RPMI7951 (cell line): ENCODE measurements at places on chromosomes 6 and 20.
A peak's percentile ranks its signal among the peaks of the same experiment; 100 is the strongest.

GRCh38 chr20:38842558-38842981, 37.1 kb downstream of the PPP1R16B start:
- DNase-seq = no peak

DNA sequence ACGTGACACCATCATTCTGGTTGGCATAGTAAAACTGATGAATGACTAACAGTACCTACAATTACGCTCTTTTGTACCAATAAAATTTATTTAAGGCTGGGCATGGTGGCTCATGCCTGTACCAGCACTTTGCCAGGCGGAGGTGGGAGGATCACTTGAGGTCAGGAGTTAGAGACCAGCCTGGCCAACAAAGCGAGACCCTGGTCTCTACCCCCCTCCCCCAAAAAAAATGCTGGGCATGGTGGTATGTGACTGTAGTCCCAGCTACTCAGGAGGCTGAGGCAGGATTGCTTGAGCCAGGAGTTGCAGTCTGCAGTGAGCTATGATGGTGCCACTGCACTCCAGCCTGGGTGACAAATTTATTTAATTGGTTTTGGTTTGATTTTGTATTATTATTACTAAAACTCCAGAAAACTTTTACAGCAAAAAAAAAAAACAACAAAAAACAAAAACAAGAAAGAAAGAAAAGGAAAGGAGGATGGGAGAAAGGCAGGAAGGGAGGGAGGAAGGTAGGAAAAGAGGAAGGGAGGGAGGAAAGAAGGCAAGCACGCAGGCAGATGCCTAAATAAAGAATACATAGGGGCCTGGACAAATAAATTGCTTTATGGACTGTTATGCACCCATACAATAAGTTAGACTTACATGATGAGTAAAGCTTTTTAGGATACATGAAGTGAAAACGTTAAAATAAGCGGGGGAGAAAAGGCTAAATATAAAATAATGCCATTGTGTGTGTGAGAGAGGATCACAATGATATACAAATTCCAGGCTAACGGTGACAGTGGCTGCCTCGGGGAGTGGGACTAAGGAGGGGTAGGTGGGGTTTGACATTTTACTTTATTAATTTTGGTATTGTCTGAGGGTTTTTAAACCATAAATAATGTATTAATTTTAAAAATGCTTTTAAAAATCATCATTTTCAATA, 682 bp upstream of the ZSCAN9 start:
- DNase-seq = no peak

DNA sequence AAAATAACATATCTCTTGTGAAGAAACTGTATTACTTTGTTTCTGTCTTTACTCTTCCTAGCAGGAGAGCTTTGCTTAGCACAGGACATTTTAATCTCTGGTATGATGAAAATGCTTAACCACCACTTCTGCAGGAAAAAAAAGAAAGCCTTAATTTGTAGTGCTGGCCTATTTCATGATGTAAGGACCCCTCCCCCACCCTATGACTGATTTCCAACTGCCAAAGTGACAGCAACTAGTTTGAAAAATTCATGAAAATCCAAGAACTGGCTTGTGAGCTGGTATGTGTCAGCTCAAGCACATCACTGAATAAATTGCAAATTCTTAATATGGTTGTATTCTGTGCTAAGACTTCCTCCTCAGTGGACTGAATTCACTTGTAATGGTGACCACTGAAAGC, 125.3 kb downstream of the REV3L start:
- DNase-seq = no peak

GRCh38 chr6:53987522-53987888, 123.7 kb upstream of the MLIP start:
- DNase-seq = no peak

DNA sequence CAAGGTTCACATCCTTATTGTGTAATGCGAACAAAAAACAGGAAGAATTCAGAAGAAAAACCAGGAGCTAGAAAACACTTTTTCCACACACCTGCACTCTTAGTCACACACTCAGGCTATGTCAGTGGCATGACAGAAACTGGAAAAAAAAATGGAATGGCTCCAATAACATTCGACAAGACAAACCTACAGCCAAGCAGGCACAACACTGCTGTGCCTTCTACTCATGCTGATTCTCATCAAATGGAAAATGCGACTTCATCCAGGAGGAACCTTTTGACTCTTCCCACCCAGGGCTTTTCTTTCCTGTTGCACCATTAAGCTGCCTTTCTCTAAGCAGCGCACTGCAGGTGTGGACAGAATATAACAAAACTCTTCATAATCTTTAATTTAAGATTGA, 163.2 kb upstream of the BTBD3 start:
- no peak for DNase-seq

GRCh38 chr6:33880766-33881165, 77.0 kb upstream of the MLN start:
- no peak for DNase-seq

DNA sequence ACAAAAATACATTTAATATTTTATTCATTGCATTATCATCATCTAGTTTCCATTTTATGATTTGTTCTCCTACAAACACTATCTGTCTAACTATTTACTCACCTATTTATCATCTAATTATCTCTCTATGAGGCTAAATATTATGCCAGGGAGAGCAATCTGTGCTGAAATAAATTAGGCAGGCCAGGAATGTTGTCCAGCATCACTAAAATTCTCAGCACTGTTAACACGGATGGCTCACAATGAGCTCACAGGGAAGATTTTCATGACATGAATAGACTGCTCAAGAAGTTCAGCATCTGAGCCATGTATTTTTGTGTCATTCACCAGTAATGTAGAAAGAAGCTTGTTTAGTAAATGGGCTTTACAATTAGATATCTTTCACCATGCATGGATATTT, 1277.2 kb downstream of the GRIK2 start:
- DNase-seq = no peak

DNA sequence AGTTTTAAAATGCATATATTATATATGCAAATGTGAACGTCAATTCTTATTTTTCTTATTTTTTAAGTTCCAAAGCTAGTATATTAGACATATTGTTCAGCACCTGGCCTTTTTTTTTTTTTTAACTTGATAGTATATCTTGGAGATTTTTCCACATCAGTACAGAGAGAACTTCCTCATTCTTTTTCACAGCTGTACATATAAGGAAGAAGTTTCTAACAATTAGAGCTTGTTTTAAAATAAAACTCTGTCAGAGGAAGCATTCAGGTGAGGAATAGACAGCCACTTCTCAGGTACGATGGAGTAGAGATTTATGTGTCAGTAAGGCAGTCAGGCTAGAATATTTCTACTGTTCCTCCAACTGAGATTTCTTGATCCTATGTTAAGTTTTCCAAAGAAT, 233.1 kb upstream of the SUPT3H start:
- no peak for DNase-seq

DNA sequence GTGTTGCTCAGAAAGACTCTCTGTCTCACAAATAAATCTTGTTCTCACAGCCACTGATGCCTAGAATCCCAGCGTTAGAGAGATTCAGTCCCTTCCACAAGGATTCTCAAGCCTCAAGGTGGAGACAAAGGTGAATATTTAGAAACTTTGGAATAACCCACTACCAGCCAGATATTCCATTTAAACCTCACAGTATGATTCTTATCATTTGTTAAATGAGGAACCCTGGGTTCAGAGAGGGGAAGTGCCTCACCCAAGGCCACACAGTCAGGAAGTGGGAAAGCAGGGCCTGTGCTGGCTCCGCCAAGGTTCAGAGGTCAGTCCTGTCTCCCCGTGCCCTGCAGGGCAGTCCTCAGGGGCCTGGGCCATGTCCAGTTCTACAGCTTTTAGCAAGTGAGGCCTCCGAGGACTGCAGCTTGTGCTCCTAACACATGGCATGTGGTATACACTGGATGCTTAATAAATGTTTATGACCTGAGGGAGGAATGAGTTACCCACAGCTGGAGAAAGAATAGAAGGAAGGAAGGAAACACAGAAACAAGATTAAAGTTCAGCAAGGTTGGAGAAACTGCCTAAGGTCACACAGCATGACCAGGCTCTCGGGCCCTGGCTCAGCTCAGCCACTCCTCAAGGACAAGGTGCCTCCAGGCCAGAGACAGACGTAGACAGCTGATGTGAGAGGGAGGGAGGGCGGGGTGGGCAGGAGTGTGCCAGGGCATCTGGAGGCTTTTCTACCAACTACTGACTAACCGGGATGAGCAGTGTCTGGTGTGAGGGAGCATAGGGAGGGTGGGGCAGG, 3.9 kb upstream of the TGM2 start:
- DNase-seq = peak; percentile 89

DNA sequence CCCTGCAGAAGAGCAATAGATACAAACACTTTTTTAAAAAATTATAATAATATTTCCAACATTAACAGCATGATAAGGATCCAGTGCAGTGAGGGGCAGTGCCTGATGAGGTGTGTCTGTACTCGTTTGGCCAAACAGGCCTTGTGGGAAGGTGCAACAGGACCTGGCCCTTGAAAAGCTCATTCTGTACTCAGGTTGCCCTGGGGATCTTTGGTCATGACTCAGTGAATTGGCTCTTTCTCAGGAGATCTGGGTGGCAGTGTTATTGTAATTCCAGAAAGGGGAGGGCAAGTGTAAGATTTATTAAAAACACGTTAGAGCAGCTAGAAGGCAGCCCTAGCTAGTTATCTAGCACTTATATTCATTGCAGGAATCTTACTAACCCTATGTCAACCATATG, 2.9 kb upstream of the SPINT3 start:
- peak; percentile 35 for DNase-seq

DNA sequence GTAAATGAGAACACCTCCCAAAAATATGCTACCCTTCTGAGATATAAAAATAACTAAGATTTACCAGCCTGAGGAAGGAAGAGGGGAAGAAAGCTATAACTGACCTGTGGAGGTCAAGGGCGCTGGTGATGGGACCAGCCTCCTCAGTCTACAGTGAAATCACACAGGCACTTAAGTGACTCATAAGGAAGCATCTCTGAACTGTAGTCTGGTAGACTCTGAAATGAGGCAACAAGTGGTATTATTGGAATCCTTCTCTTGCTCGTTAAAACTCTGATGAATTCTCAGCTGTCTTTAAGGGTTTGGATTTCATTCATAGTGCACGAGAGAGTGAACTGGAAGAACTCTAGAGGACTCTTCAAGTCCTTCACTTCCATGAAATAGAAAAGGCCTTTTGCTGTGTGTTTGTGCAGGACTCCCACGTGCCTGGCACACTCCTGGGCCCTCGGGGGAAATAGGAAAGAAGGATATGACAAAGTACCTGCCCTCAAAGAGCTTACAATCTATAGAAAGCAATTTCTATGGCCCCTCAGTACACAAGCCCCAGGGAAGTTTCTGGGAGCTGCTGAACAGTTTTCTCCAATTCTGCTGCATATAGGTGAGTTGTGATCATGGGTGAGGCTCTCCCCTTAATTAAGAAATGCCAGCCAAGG, 231.8 kb upstream of the RREB1 start:
- DNase-seq = peak; percentile 45

- peak; percentile 16 for DNase-seq
These were observed 54.1 kb downstream of the BPIFB1 start for GRCh38 chr20:33337119-33337518.

GRCh38 chr20:34165018-34165619, 53.1 kb upstream of the EIF2S2 start:
- DNase-seq = no peak

DNA sequence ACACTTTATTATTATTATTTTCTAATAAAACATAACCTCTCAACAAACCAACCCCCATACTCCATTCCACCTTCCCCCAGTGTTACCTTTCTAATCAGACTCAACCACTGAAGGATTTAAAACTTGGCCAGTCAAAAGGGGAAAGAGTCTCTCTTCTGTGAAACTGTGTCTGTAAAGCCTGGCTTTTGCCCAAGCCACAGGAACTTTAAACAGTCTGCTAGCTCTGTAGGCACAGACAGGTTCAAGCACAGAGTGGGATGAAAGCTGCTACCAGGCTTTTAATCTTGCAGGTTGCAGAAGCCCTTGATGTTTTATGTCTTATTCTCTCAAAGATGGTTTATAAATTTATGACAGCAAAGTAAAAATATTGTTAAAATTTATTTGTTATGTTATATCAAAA, 585.7 kb downstream of the TENT5A start:
- peak; percentile 1 for DNase-seq

DNA sequence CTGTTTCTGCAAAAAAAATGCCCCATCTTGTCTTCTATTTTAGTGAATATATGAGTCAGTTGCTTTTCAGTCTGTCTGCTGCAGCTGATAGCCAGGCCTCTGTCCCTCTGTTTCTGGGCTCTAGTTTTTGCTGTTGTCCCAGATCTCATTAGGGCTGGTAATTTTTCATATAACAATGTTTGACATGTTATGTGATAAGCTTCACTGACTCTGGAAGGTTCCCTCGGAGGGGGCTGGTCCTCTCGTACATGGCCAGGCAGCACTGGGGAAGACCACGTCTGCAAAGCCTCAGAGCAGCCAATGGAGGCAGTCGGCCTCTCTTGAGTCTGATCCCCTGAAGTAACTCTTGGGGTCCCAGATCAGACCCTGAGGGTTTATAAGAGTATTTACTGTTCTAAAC, 223.8 kb downstream of the THBS2 start:
- DNase-seq = no peak

DNA sequence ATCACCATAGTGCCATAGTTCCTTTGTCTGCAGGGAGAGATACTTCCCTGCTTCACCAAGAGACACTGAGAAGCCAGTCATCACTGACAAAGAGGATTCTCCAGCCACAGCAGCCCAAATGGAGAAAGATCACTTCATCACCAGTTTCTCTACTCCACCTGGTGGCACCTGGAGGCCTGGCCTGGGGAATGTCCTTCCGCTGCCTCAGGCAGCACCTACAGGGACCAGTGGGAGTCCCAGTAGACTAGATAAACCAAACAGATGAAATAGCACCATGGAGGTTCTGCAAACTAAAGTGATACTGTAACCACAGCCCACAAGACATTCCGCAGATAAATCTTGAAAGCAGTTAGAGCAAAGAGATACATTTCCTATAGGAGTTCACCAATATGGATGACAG, 266.5 kb downstream of the C6orf118 start:
- no peak for DNase-seq

- DNase-seq = peak; percentile 28
These were observed 102.3 kb downstream of the ARHGAP18 start for GRCh38 chr6:129607581-129608186.

DNA sequence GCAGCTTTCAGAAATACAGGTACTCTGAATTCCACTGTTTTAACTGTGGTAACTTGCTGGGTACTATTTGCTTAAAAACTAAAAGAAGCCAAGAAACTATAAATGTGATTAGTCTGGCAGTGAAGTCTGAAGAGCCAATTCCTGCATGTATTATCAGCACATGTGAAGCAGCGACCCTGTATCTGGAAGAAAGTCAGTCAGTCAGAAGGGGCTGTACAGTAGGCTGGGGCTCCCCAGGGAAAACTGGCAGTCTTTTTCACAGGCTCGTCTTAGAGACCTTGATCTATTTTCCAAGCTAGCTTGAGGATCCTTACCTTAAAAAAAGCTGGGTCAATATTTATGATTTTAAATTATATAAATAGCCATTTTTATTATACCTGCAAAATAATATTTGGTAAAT, 104.9 kb downstream of the PDSS2 start:
- no peak for DNase-seq

- DNase-seq = no peak
These were observed 644.3 kb downstream of the HDGFL1 start for GRCh38 chr6:23213651-23214050.

- DNase-seq = no peak
These were observed 222.2 kb upstream of the PRSS16 start for GRCh38 chr6:27025351-27025750.
